ENCODE measurements at places on chromosomes 16 and 17.

- H3K27ac ChIP-seq: peak overlapping the region; percentile 70
- peak; percentile 92 for DNase-seq
- peaks cover 14% of the 10 kb centered on the region for H3K4me1 ChIP-seq
- H3K27me3 ChIP-seq: no peaks in the 10 kb centered on the region
Measured at GRCh38 chr17:48472411-48473281, 42.6 kb upstream of the SKAP1 start.

DNA sequence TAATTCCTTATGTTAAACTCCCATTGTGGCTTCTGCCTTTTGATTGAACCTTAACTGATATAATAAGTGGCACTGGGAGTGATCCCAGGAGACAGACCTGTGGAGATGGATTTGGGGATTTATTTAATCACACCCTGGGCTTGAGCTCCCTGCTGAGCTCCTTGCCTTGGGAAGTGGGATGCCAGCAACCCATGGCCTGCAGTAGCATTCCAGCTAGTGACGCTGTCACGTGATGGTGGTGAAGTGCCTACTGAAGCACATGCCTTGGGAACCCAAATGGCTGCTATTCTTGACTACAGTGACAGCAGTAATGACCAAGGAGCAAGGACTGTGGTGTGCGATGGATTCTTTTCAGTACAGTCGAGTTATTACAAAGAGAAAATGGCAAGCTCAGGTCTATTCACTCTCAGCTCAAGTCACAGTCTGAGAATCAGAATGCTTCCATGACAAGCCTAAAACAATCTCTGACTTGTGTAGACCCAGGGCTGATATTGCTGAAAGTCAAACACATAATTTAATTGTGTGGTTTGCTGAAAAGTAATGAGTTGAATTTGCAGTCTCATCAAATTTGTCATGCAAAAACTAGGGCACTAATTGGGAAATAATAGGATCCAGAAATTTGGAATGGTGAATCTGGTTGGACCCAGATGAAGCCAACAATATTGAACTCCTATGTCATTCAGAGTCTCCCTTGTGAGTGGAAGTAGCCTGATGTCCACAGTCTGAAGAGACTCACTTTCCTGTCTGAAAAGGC is 47.1 kb downstream of the BCL7C start:
- no peak for DNase-seq
- H3K27me3 ChIP-seq: no peaks in the 10 kb centered on the region
- H3K4me3 ChIP-seq: no peak overlapping the region
- H3K36me3 ChIP-seq: no peaks in the 10 kb centered on the region
- H3K4me1 ChIP-seq: no peaks in the 10 kb centered on the region

- H3K27ac ChIP-seq: no peak overlapping the region
- H3K27me3 ChIP-seq: no peaks in the 10 kb centered on the region
- no peak overlapping the region for H3K4me3 ChIP-seq
- peaks cover 6% of the 10 kb centered on the region for H3K4me1 ChIP-seq
Measured at GRCh38 chr17:73323409-73324159, 11.8 kb upstream of the CDC42EP4 start.

DNA sequence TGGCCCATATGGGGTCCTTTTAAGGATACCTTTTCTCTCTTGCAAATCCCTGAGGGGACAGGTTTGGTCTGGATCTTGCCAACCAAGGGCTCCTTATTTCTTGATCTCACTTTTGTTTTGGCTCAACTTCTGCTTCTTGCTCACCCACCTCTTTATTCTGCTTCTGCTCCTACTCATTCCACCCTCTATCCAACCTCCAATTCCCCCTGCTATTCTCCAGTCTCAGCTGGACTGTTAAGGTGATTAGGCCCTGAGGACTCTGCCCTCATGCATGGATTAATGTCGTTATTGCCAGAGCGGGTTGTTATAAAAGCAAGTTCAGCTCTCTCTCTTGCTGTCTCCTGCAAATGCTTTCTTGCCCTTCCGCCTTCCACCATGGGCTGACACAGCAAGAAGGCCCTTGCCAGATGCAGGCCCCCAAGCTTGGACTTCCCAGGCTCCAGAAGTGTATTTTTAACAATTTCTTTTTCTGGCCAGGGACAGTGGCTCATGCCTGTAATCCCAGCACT is 29.8 kb downstream of the LAT start:
- H3K4me3 ChIP-seq: no peak overlapping the region
- H3K36me3 ChIP-seq: no peaks in the 10 kb centered on the region
- no peaks in the 10 kb centered on the region for H3K4me1 ChIP-seq
- no peaks in the 10 kb centered on the region for H3K27me3 ChIP-seq

DNA sequence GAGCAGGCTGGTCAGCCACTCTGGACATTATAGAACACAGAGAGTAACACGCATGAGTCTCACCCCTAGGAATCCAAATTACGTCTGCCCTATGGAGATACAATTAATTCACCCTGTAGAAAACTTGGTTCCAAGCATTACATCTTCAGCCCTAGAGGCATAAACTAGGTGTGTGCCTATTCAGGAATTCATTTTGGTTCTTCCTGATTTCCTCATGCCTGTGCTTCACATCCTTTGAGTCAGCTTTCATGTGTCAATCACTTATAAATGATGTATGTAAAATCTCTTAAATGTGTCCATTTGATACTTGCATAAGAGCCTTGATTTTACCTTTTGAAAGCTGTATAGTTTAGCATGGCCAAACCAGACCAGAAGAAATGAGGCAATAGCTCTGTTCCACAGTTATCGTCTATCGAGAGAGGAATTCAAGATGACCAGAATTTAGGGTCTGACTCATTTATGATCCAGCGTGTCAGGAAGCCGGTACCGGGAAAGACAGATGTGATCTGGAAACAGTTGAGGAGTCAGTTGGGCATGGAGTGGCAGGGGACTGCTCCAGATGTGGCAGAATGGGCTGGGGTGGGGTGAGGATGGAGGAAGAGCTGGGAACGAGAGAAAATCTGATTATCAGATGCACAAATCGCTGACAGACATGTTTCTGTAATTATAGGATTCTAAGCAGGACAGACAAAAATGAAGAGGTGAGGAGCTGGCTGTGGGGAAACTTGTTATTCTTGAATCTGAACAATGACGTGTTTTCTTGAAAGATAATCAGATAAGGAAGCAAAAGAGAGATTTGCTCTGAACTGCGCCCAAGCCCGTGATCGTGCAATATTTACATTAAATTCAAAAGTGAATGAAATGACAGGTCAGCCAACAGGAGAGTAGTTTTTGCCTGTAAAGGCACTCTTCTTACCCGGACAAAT is 76.7 kb downstream of the C16orf95 start:
- peak; percentile 13 for DNase-seq
- no peaks in the 10 kb centered on the region for H3K4me1 ChIP-seq
- H3K4me3 ChIP-seq: no peak overlapping the region
- H3K27me3 ChIP-seq: peaks cover 10% of the 10 kb centered on the region

- no peak for DNase-seq
- no peak overlapping the region for H3K27ac ChIP-seq
- H3K36me3 ChIP-seq: no peaks in the 10 kb centered on the region
- H3K27me3 ChIP-seq: peaks cover 9% of the 10 kb centered on the region
- no peaks in the 10 kb centered on the region for H3K4me1 ChIP-seq
Measured at GRCh38 chr16:86103320-86103719, 204.4 kb downstream of the IRF8 start.

DNA sequence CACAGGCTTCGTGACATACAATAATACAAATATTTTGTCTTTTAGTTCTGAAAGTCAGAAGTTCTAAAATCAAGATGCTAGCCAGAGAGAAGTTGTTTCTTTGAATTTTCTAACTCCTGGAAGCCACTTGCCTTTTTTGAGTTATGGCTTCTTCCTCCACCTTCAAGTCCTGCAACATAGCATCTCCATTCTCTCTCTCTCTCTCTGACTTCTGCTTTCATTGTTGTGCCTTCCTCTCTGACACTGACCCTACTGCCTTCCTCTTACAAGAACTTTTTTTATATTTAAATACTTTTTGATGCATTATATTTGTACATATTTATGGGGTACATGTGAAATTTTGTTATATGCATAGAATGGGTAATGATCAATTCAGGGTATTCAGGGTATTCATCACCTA is 205.9 kb downstream of the MAP2K6 start:
- H3K36me3 ChIP-seq: no peaks in the 10 kb centered on the region
- no peak overlapping the region for H3K4me3 ChIP-seq
- no peaks in the 10 kb centered on the region for H3K4me1 ChIP-seq
- no peaks in the 10 kb centered on the region for H3K27me3 ChIP-seq

DNA sequence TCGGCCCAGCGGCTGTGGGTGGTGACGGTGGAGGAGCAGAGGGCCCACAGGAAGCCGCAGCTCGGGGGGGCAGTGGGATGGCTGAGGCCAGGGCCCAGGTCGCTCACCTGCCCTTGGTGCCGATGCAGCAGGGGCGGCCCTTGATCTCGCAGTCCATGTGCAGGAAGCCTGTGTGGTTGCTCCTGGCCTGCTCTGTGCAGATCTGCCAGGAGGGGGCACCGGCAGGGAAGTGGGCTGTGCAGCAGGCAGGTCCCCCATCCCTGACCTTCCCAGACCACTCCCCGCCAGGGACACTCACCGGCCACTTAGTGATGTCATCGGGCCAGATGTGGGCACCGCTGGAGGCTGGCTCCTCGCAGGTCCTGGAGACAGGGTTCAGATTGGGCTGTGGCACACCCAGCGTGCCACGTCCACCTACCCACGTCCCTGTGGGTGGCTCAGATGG is 6.2 kb downstream of the AANAT start:
- H3K4me1 ChIP-seq: no peaks in the 10 kb centered on the region
- no peaks in the 10 kb centered on the region for H3K36me3 ChIP-seq
- no peaks in the 10 kb centered on the region for H3K27me3 ChIP-seq

DNA sequence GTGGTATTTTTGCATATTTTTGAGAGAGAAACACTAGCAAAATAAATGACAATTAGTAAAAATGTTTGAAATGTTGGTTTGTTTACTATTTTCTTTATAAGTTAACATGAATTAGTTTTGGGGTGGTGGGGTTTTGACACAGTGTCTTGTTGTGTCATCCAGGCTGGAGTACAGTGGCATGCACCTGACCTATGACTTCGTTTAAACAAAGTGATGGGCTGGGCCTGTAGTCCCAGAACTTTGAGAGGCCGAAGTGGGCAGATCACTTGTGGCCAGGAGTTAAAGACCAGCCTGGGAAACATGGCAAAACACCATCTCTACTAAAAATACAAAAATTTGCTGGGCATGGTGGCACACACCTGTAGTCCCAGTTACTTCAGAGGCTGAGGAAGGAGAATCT is 17.9 kb upstream of the HEATR3 start:
- no peak overlapping the region for H3K27ac ChIP-seq
- H3K36me3 ChIP-seq: no peaks in the 10 kb centered on the region
- H3K27me3 ChIP-seq: peaks cover 7% of the 10 kb centered on the region
